ENCODE measurements at places on chromosomes 2 and 18.

DNA sequence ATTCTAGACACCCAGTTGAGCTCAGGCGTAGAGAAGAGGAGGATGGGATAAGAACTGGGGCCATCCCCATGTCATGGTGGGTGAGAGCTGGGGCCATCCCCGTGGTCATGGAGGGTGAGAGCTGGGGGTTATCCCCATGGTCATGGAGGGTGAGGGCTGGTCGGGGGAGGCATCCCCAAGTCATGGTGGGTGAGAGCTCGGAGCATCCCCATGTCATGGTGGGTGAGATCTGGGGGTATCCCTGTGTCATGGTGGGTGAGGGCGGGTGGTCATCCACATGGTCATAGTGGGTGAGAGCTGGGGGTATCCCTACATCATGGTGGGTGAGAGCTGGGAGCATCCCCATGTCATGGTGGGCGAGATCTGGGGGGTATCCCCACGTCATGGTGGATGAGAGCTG lies 52.5 kb downstream of the IL1RL2 start:
- no peak for DNase-seq

DNA sequence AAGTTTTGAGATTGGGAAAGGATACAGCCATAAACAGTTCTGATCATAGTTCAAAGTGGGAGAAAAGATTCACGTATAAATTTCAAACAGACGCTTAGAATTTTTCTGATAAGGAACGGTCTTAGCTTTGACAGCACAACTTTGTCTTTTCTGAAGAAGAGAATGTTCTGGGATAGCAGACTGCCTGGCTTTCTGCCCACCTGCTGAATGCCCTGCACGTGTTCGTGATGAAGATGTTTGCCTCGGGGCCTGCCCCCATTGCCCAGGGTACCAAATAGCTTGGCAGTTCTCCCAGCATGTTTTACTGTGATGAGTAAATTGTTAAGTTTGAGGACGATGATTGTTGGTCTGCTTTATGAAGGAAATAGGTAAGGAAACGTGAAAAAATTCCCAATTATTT lies 4.6 kb downstream of the MRPL33 start:
- no peak for DNase-seq

- DNase-seq = no peak
Observed at GRCh38 chr2:45683292-45683691, 31.8 kb downstream of the PRKCE start.

GRCh38 chr2:44964752-44965236 lies 23.3 kb downstream of the SIX3 start:
- DNase-seq = no peak

GRCh38 chr2:115160531-115161080 lies 718.2 kb downstream of the DPP10 start:
- no peak for DNase-seq

GRCh38 chr2:39379643-39380524 lies 57.2 kb downstream of the MAP4K3 start:
- DNase-seq = peak; percentile 72

GRCh38 chr2:36343606-36344005 lies 12.0 kb upstream of the CRIM1 start:
- DNase-seq = no peak

DNA sequence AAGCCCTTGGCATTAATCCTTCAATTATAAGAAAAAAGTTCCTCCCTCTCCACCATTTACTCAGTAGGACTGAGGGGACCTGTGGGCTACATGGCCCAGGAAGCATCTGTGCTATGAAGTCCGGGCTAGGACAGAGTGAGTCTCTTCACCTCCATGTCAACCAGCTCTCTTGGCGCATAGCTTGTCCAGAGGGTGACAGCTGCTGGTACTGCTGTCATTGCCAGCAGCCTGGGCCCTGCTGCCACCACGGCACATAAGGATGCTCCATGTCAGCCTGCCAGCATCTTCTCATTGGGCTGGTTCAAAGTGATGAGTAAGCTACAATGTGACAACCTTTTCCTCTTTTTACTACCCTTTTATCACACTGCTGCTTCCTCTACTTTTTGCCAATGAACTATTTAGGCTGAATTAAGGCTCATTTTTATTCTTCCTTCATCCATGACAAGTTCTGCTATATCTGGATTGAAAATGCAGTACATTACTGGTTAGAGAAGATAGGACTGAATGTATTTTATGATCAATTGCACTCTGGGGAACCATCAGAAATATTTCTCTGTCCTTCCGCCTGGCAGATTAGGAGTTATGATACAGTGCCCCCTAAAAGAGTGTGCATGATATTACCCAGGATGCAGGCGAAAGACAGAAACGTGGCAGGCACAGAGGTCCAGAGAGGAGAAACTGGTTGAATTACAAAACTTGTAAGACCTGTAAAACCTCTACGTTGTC lies 258.9 kb upstream of the TNP1 start:
- DNase-seq = no peak

DNA sequence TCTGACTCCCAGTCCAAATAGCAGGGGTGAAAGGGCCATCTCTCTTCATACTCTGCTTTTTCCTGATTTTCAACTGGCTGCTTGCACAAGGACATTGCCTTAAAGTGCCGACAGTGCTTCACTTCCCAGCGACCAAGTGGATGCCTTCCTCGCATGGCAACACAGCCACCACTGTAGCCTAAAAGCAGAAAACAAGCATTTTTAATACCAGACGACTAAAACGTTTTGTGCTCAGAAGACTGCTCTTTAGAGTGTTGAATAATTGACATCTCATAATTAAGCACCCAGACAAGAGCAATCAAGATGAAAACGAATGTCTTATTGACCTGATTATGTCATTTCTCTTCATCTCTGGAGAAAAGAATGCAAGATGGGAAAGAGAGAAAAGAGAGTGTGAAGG lies 75.2 kb downstream of the PLA2R1 start:
- DNase-seq = no peak

GRCh38 chr18:46555724-46556123 lies 101.3 kb downstream of the LOXHD1 start:
- no peak for DNase-seq

DNA sequence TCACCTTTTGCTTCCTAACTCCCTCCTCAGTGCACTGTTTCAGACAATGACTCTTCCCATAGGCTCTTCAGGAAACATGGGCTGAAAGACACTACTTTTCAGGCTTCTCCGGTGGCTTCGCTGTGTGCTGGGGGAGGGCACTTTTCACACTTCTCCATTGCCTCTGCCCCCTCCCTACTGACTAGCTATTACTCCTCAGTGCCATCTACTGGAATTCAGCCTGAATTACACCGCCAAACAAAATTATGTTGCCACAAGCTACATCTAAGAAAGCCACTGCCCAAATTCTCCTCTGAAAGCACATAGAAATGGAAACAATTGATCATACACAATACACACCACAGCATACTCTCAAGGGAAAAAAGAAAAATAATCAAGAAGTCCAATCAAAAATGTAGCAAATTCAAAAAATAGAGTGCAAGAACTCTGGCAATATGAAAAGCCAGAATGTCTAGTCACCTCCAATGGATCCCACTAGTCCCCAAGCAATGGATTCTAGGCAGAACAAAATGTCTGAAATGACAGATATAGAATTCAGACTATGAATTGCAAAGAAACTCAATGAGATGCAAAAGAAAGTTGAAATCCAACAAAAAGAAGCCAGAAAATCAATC lies 1139.4 kb upstream of the GYPC start:
- no peak for DNase-seq

GRCh38 chr2:51846796-51847195 lies 814.9 kb upstream of the NRXN1 start:
- DNase-seq = no peak

- DNase-seq = no peak
Observed at GRCh38 chr2:137983581-137983980, 19.3 kb downstream of the HNMT start.

DNA sequence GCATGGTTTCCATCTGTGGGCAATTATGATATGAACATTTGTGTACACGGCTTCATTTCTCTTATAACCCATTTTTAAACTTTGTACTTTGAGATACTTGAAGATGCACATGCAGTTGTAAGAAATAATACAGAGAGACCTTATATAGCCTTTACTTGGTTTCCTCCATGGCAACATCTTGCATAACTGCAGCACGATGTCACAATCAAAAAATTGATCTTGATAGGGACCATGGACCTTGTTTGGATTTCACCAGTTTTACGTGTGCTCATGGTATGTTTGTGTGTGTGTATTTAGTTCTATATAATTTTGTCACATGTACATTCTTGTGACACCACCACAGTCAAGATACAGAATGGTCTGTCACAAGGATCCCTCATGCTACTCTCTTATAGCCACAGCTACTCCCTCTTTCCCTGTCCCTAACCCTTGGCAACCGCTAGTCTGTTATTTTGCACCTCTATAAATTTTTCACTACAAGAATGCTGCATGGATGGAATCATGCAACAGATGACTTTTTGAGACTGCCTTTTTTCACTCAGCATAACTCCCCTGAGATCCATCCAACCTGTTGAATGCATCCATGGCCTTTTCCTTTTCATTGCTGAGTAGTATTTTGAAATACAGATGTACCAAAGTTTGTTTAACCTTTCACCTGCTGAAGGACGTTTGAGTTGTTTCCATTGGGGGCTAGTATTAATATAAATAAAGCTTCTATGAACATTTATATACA lies 19.4 kb upstream of the MLPH start:
- no peak for DNase-seq

GRCh38 chr18:13481820-13482617 lies 244.3 kb downstream of the FAM210A start:
- DNase-seq = no peak

DNA sequence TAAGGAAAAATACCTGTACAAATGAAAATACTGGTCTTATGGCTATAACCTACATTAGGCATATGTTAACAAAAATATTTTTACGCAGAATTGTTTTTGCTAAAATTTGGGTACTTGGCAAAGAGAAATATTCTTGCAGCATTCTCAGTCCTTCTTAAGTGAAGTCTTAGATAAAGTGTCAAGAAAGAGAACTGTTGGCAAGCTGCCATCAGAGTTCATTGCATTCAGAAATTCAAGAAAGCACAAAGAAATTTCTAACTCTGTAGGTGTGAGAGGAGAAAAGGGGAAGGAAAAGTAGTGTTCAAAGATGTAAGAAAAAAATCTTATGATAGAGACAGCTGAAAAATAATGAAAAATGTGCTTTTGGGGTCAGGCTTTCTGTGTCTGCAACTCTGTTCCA lies 86.7 kb downstream of the IRS1 start:
- no peak for DNase-seq

GRCh38 chr2:207589143-207589542 lies 36.1 kb downstream of the METTL21A start:
- DNase-seq = no peak

GRCh38 chr2:191656391-191656790 lies 21.5 kb upstream of the NABP1 start:
- DNase-seq = no peak

- no peak for DNase-seq
Observed at GRCh38 chr2:103383541-103383940, 621.7 kb downstream of the TMEM182 start.

GRCh38 chr2:78024996-78025395 lies 502.8 kb upstream of the LRRTM4 start:
- DNase-seq = no peak

- DNase-seq = no peak
Observed at GRCh38 chr2:107025869-107026380, 140.0 kb upstream of the ST6GAL2 start.

GRCh38 chr2:10028988-10029874 lies 14.1 kb upstream of the KLF11 start:
- no peak for DNase-seq

GRCh38 chr2:44705876-44706480 lies 235.5 kb upstream of the SIX3 start:
- no peak for DNase-seq

GRCh38 chr2:160394153-160394552 lies 99.5 kb downstream of the RBMS1 start:
- no peak for DNase-seq

DNA sequence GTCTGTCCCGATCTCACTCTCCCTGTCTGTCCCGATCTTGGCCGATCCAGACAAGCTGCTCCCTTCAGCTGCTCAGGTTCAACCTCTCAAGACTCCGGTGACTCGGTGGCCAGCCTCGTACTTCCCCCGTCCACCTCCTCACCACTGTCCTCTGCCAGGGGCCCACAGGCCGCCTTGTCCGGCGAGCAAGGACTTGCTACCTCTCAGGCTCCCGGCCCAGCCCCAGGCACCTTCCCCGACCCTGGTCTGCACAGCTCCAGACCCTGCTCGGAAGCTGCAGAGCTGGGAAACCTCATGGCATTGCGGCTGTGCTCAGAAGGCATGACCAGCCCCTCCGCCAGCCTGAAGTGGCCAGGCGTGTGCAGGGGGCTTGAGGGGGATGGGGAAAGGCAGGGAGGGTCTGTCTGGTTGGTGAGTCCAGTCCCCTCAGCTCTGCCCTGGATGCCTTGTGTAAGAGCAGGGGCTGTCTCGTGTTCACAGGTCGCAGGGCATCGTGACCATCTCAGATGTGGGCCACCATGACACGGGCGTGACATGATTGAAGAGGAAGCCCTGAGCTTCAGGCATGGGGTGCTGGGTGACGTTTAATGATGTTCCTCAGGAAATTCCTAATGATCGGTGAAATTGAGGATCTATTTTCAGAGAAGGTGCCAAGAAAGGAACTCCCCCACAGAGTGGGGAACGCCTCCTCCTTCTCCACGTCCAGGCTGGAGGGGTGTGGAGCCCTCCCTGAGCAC lies 121.2 kb upstream of the CTDP1 start:
- DNase-seq = no peak

DNA sequence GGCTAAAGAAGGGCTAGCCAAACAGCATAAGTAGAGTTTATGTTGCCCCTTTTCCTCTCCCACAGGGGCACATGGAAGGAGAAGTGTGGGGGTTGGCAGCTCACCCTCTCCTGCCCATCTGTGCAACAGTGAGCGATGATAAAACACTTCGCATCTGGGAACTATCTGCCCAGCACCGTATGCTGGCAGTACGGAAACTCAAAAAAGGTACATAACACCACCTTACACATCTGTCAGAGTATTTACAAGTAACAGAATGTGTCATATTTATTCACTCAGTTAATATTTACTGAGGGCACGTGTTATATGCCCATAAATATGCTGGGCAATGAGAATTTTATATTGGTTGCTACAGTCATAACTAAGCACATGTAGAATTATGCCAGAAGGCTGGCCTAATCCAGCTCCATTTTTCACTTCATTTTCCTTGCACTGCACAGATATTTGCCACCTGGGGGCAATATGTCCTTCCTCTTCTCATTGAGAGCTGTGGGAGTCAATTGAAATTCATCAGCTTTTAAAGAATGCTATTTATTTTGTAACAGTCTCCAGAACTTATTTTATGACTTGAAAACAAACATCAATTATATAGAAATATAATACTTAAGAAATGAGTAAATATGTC lies 150.6 kb downstream of the RTN4 start:
- DNase-seq = peak; percentile 5

- DNase-seq = no peak
Observed at GRCh38 chr2:219656526-219656925, 29.1 kb downstream of the SLC4A3 start.

- no peak for DNase-seq
Observed at GRCh38 chr2:41764919-41765318, 282.9 kb upstream of the PKDCC start.

- no peak for DNase-seq
Observed at GRCh38 chr18:63233334-63233733, 86.2 kb downstream of the BCL2 start.

- no peak for DNase-seq
Observed at GRCh38 chr2:42123426-42123825, 45.7 kb upstream of the EML4 start.

- no peak for DNase-seq
Observed at GRCh38 chr2:188024811-188025210, 266.9 kb upstream of the GULP1 start.

GRCh38 chr2:129361688-129362087 lies 617.8 kb upstream of the RAB6C start:
- no peak for DNase-seq

GRCh38 chr2:144747571-144747970 lies 227.7 kb upstream of the ZEB2 start:
- DNase-seq = no peak

Measured in cerebellar nuclear complex (tissue), 1 donor.